Transverse colon (tissue), 4 donors: ENCODE measurements at places on chromosomes 4 and X. TPM values are rescaled to one million over a fixed set of nuclear protein-coding genes. Genes with fewer than 3 reads are reported as not detected.

Gene LEF1
- total RNA-seq = 8.4 TPM

Gene NSD2
- 78.4 TPM for total RNA-seq

Gene CFI
- total RNA-seq = 4.1 TPM

Gene FHIP1A
- 44.8 TPM for total RNA-seq

Gene SORBS2
- total RNA-seq = 234 TPM

Gene VCX3A
- not detected for total RNA-seq

Gene TMPRSS11B
- not detected for total RNA-seq

Gene EFHC2
- total RNA-seq = not detected

Gene ADAM29
- not detected for total RNA-seq

Gene CC2D2A
- 11.9 TPM for total RNA-seq

Gene FAM149A
- total RNA-seq = 17.8 TPM

- no peaks in the 10 kb centered on the region for H3K27me3 ChIP-seq
- H3K4me3 ChIP-seq = no peak overlapping the region
- no peak overlapping the region for H3K27ac ChIP-seq
- no peaks in the 10 kb centered on the region for H3K4me1 ChIP-seq
Observed at GRCh38 chr4:138875891-138876608, 139.5 kb upstream of the NOCT start.

DNA sequence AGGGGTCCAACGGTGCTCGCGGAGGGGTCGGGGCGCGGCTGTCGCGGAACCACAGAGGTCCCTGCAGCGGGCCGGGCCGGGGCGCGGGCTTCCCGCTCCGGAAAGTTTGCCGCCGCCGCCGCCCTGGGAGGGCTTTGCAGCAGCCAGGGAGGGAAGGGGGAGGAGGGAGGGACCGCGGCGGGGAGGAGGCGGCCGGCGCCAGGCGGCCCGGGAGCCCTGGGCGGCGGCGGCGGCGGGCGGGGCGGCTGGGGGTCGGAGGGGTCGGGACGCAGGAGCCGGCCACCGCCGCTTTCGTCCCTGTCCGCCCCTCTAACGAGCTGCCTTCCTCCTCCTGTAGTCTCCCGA is 375 bp downstream of the FGFR3 start:
- peak overlapping the region; percentile 46 for H3K4me3 ChIP-seq
- H3K4me1 ChIP-seq = peaks cover 37% of the 10 kb centered on the region
- no peaks in the 10 kb centered on the region for H3K36me3 ChIP-seq
- DNase-seq = peak; percentile 65
- peaks cover 51% of the 10 kb centered on the region for H3K27me3 ChIP-seq

- no peaks in the 10 kb centered on the region for H3K27me3 ChIP-seq
- no peaks in the 10 kb centered on the region for H3K36me3 ChIP-seq
- H3K4me1 ChIP-seq = peaks cover 5% of the 10 kb centered on the region
- no peak for DNase-seq
Observed at GRCh38 chrX:40727093-40727492, 8.2 kb downstream of the MED14 start.

GRCh38 chr4:825063-825970 is 612 bp downstream of the CPLX1 start:
- H3K4me1 ChIP-seq = peaks cover 19% of the 10 kb centered on the region
- H3K27ac ChIP-seq = no peak overlapping the region
- H3K36me3 ChIP-seq = no peaks in the 10 kb centered on the region
- H3K27me3 ChIP-seq = peaks cover 89% of the 10 kb centered on the region
- H3K4me3 ChIP-seq = peak overlapping the region; percentile 35

- no peak for DNase-seq
- no peaks in the 10 kb centered on the region for H3K27me3 ChIP-seq
- H3K36me3 ChIP-seq = no peaks in the 10 kb centered on the region
Observed at GRCh38 chr4:112109360-112110058, 35.7 kb upstream of the FAM241A start.

GRCh38 chr4:176775338-176775737 is 17.4 kb downstream of the VEGFC start:
- H3K4me1 ChIP-seq = no peaks in the 10 kb centered on the region
- H3K36me3 ChIP-seq = no peaks in the 10 kb centered on the region
- DNase-seq = no peak
- no peaks in the 10 kb centered on the region for H3K27me3 ChIP-seq

DNA sequence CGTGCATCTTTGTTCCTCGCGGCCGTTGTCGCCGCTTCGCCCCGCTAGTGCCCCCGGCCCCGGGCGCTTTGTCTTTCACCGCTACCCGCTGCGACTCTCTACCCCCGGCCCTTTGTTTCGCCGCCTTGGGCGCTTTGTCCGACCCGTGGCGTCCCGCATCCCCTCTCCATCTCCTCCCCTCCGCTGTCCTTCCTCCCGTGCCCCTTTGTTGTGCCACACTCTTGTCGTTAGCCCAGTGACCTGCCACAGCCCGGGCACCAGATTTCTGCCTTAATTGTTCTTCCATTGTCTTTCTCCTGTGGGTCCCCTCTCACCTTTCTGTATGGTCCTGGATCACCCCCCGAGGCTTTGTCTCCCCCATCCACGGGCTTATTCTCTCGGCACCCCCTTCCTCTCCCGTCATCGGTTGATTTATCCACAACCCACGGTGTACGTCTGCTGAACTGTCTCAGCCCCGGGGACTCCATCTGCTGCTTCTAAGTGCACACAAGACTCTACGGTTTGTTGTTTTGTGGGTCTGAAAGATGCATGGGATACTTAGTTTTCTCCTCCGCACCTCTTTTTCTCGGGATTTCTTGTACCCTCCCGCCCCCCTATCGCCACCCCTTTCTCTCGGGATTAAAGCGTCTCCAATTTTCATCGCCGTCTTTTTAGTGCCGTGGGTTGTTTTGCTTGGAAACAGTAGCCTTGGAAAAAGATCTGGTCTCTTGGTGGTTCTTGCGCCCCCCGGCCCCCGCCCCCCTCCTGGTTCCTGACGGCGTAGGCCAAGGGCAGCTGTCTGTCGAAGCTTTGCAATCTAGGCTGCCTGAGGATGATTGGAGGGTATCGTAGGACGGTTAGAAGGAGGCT is 783 bp downstream of the RBPJ start:
- no peaks in the 10 kb centered on the region for H3K27me3 ChIP-seq
- peak; percentile 37 for DNase-seq
- H3K4me1 ChIP-seq = no peaks in the 10 kb centered on the region
- peak overlapping the region; percentile 90 for H3K27ac ChIP-seq
- no peaks in the 10 kb centered on the region for H3K36me3 ChIP-seq
- peak overlapping the region; percentile 73 for H3K4me3 ChIP-seq

GRCh38 chr4:186845137-186845842 is 121.6 kb upstream of the FAT1 start:
- DNase-seq = peak; percentile 25
- H3K4me1 ChIP-seq = peaks cover 5% of the 10 kb centered on the region
- no peak overlapping the region for H3K4me3 ChIP-seq
- no peaks in the 10 kb centered on the region for H3K27me3 ChIP-seq

DNA sequence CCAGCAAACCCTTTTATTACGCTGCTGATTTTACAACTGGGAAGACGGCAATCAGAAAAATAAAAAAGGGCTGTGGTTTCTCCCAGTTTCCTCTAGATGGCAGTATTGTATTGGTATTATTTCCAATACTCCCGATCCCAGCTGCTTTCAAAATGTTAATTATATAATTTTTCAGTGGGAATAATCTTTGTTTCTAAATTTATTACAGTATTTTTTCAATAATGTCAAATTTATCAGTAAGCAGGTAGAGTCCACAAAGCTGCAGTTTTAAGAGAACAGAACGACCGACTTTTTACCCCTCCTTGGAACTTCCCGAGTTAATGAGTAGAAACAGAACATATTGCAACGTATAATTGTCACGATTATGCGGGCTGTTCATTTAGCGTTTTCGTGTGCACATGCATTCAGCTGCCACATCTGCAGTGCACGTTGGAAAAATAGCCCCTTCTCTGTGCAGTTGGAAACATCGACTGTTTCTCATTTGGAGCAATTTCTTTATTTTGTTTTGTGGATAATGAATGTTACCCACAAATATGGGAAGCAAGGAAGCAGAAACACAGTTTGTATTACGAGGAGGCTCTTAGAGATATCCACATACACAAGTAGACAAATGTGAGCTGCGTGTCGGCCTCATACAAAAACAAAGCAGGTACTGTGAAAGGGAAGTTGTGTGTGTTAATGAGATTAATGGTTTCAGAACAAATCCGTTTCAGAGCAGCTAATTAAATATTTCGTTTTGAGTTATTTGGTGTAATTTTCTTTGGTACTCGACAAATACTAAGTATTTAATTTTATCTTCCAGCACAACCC is 188.0 kb downstream of the STIM2 start:
- peaks cover 3% of the 10 kb centered on the region for H3K4me1 ChIP-seq
- H3K36me3 ChIP-seq = no peaks in the 10 kb centered on the region
- no peak for DNase-seq
- peaks cover 16% of the 10 kb centered on the region for H3K27me3 ChIP-seq

- no peak overlapping the region for H3K4me3 ChIP-seq
- no peaks in the 10 kb centered on the region for H3K27me3 ChIP-seq
- no peaks in the 10 kb centered on the region for H3K4me1 ChIP-seq
- no peak for DNase-seq
Observed at GRCh38 chr4:62914758-62915157, 1494.5 kb downstream of the TECRL start.

GRCh38 chr4:146222313-146222712 is 8.0 kb downstream of the REELD1 start:
- no peak for DNase-seq
- H3K4me3 ChIP-seq = no peak overlapping the region
- H3K27ac ChIP-seq = no peak overlapping the region
- H3K36me3 ChIP-seq = no peaks in the 10 kb centered on the region
- no peaks in the 10 kb centered on the region for H3K27me3 ChIP-seq

- H3K27ac ChIP-seq = no peak overlapping the region
- no peak for DNase-seq
- no peaks in the 10 kb centered on the region for H3K36me3 ChIP-seq
- no peaks in the 10 kb centered on the region for H3K4me1 ChIP-seq
Observed at GRCh38 chr4:52546449-52546848, 112.7 kb downstream of the USP46 start.

GRCh38 chrX:20063716-20064351 is 52.9 kb downstream of the MAP7D2 start:
- H3K27me3 ChIP-seq = no peaks in the 10 kb centered on the region
- H3K36me3 ChIP-seq = no peaks in the 10 kb centered on the region
- DNase-seq = no peak
- no peak overlapping the region for H3K4me3 ChIP-seq
- no peaks in the 10 kb centered on the region for H3K4me1 ChIP-seq
- no peak overlapping the region for H3K27ac ChIP-seq
